ENCODE measurements at places on chromosomes 7 and 10.

GRCh38 chr10:103622286-103622685, 128.8 kb downstream of the NEURL1 start:
- no peak for DNase-seq

DNA sequence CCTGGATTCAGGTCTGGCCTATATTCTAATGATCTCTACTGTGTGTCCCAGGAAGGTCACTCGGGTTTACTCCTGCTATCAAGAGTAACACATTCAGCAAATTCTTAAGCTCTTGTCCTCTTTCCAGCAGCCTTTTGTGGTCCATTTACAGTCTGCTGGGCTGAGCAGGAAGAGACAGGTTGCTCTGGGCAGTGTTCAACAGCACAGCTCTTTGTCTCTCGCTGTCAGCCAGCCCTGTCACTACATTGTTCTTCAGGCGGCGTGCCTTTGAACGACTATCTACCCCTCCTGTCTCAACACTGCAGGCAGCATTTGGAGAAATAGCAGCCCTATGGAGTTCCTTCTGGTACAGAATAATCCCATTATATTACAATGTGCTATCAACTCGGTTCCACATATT, 192.2 kb upstream of the TBX20 start:
- no peak for DNase-seq

- peak; percentile 36 for DNase-seq
Measured at GRCh38 chr10:49539320-49539885, 482 bp upstream of the ERCC6 start.

DNA sequence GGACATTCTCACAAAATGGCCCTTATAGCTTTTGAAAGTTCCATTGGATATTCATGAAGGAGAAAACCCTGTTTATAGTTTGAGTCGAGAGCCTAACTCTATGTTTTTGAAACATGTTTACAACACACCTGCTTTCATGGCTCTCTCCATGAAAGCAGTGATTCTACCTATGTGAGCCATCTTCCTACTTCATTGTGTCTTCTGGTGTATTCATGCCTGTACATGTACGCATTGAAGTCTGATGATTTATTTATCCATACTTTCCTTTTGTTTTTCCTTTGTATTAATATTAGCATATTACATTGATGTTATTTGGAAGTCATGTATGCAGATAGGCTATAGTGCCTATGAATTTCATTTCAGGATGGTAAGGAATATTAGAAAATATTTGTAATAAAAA, 58.0 kb downstream of the LAMB4 start:
- DNase-seq, result no peak

- no peak for DNase-seq
Measured at GRCh38 chr10:99740933-99741559, 9.0 kb downstream of the CUTC start.

DNA sequence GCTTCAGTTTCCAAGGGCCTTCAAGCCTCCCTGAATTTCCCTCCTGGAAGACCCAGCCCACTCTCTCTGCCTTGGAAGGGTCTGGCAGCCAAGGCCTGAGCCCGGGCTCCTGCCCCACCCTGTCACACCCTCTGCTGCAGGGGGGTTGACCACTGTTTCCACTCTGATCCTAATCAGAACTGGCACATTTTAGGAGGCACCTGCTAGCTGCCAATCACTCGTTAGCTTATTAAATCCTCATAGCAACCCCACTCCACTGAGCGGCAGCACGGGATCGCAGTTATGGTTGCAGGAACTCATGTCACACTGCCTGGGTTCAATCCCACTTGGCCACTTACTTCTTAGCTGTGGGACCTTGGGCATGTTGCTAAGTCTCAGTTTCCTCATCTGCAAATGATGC, 12.9 kb downstream of the HSPB1 start:
- DNase-seq, result no peak

DNA sequence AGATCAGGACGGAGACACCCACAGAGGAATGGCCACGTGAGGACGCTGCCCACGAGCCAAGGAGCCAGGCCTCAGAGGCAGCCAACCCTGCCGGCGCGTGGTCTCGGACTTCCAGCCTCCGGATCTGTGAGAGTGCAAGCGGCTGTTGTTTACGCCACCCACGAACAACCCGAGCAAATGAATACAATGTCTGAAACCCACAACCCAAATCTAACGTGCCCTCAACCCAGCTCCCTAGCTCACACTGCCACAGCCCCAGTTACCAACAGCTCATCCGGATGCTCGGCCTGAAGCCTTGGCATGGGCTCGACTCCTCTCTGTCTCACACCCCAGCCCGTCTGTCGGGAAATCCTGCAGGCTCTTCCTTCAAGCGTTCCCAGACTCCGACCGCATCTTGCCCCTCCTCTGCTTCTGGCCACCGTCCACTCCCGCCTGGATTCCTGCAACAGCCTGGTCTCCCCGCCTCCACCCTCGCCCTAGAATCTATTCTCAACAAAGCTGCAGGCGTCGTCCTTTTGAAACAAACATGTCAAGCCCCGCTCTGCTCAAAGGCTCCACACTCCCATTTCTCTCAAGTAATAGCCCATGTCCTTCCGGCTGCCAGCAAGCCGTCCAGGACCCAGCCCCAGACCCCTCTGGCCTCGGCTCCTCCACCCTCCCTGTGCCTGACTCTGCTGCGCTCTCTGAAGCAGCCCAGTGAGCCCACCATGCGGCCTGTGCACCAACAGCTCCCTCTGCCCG, 35.3 kb downstream of the STK32C start:
- peak; percentile 95 for DNase-seq

DNA sequence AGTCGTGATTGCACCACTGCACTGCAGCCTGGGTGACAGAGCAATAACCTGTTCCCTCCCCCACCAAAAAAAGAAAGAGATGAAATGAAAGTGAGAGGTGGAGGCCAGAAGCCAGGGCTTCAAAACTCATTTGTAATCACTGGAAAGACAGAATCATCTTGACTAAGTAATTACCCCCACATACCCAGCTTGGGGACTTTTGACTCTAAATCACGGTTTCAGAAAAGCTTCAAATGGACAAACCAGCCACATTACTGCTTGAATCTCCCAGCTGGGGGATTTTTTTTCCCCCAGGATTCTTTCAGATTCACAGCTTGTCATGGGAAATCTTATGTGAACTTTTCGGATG, 361.0 kb downstream of the FRMD4A start:
- DNase-seq, result no peak

Measured in posterior cingulate gyrus (tissue), 11 donors.